Stimulated activated effector memory CD8-positive, alpha-beta T cell treated with anti-CD3 and anti-CD28 coated beads, Interleukin-12 subunit alpha, Interleukin-12 subunit beta, amount 100 ng/mL, for 72 hours (primary cell): ENCODE measurements at places on chromosomes 11 and 22.

DNA sequence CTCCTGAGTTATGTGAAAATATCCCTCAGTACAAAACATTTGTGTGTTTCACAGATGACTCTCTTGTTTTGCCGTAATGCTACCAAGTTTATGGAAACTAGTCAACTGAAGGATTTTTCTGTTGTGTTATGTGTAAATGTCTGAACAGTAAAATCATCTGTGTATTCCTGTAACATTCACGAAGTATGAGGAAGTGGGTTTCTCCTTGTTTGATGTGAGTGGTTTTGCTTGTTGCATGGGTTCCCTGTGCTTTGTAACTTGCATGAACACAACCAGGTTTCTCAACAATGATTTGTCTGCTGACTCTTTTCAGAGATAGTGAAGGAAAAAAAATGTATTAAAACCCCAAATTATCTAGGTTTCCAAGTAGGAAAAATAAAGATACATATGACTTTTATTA lies 138.1 kb downstream of the PGR start:
- no peak for DNase-seq

DNA sequence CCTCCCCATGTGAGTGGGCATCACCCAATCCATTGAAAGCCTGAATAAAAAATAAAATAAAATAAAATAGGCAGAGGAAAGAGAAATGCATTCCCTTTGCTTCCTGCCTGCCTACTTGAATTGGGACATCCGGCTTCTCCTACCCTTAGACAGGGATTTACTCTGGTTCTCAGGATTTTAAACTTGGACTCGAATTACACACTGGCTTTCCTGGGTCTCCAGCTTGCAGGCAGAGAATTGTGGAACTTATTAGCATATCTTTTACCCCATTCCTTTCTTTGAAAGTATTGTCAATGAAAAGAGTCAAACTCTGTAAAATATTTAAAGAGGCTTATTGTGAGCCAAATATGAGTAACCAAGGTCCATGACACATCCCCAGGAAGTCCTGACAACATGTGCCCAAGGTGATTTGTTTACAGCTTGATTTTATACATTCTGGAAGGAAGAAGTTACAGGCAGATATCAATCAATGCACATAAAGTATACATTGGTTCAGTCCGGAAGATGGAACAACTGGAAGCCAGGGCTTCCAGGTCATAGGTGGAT lies 78.4 kb upstream of the CCDC90B start:
- DNase-seq = no peak

DNA sequence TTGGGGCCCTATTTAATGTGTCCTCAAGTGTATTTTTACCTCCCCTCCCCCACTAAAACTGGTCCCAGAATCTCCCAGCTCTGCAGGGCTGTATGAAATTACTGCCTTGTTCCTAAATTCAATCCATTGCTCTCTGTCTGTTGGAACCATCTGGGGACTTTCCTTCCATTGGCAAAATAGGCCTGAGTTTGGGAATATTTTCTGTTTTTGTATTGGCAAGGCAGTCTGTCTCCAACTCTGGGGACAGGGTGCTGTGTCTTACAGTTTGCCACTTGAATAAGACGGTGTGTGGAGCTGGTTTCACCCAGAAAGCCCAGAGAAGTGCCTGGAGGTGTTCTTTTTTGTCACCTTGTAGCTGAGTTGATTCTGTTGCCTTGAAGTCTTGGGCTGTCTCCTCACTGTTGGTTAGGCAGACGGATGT lies 1.3 kb downstream of the PACS1 start:
- DNase-seq = peak; percentile 54

DNA sequence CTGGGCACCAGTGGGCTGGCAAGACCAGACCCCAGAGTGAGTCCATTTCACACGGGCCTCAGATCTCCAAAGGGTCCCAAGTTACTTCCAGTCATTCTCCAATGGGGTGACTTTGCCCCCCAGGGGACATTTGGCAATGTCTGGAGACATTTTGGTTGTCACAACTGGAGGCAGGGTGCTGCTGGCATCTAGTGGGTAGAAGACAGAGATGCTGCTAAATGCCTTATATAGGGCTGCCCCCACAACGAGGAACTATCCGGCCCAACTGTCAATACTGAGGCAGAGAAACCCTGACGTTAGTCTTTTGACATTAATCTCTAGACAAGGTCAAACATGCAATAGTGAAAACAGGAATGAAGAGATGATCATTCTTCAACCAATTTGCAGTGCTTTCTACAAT lies 6.4 kb downstream of the RTN4RL2 start:
- DNase-seq = no peak

DNA sequence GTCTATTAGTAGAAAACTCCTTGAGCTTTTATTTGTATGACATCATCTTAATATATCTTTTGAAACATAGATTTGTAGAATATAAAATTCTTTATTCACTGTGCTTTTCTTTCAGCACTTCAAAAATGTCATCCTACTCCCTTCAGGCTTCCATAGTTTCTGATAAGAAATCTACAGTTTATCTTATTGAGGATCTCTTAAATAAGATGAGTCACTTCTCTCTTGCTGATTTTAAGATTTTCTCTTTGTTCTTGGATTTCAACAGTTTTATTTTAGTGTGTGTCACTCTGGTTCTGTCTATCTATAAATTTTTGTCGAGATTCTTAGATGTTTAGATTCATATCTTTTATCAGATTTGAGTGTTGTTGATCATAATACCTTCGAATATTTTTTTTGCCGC lies 566.1 kb upstream of the CHORDC1 start:
- no peak for DNase-seq

GRCh38 chr11:113494021-113494420 lies 18.8 kb upstream of the DRD2 start:
- DNase-seq = no peak

GRCh38 chr22:37333724-37334460 lies 51.6 kb downstream of the CYTH4 start:
- no peak for DNase-seq

GRCh38 chr11:56923116-56923515 lies 65.6 kb upstream of the OR5AK2 start:
- DNase-seq = no peak

DNA sequence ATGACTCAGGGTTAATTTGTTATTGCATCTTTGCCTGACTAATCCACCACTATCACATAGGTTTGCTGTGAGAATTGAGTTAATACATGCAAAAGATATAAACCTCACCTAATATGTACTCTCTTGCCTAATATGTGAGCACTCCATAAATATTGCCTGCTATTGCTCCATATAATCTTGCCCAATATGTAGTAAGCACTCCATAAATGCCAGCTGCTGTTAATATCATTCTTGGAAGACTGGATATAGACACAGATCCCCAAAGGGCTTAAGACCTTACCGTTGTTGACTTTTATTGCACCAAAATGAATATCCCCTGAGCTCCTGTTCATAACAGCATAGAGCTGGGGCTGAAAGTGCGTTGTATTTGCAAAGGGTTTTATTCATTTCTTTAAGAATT lies 27.0 kb upstream of the LRRC55 start:
- DNase-seq = no peak
